ENCODE measurements at places on chromosomes 13 and 19.
A peak's percentile ranks its signal among the peaks of the same experiment; 100 is the strongest.

DNA sequence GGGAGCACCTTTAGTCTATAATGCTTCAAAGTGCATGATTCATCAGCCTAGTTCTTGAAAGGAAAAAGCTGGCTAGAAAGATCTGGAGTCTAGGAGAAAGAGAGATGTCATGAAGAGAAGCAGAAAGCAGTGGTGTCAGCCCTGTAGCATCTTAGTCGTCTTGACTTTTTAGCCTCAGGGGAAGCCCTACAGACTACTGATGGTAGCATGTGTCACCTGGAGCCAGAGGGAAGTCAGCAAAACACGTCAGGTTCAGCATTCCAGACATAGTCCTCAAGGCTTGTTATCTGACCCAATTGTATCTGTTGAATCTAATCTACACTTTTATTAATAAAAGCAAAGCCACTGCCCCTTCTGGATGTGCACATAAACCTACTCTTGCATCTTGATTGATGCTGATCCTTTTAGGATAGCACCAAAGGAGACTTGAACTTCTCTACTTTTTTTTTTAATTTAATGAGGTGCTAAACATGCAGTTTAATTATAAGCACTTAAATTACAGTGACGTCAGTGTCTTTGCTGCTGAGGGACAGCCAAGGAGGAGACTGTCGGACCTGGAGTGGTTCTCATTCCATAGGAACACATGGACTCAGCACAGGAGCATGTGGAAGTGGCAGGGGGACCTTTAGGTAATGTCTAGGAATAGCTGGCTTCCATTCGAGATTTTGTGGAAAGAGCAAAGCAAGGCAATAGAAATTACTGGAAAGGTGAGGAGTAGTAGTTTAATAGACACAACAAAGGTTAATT, 525.5 kb upstream of the SGCG start:
- no peak for DNase-seq

GRCh38 chr19:41219924-41220567, 1.0 kb downstream of the AXL start:
- DNase-seq = no peak

DNA sequence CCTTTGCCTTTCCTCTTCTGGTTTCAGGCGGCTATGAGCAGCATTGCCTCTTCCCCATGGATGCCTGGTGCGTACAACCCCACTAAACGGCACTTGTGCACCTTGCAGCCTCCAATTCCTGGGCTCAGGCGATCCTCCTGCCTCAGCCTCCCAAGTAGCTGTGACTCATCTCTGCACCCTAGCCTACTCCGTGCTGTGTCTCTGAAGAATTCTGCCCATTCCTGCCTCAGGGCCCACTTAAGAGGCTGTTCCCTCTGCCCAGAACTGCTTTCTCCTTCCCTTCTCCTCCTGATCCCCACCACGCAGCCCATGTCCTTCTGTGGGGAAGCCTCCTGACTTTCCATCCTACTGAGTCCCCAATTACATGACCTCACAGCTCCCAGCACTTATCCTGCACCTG, 142.2 kb upstream of the ZNF507 start:
- no peak for DNase-seq

GRCh38 chr13:113835461-113836270, 28.2 kb downstream of the GAS6 start:
- DNase-seq = no peak

- DNase-seq = peak; percentile 47
These were observed 829 bp downstream of the B3GLCT start for GRCh38 chr13:31200637-31200971.

- no peak for DNase-seq
These were observed 100.7 kb upstream of the RXFP2 start for GRCh38 chr13:31638577-31638976.

DNA sequence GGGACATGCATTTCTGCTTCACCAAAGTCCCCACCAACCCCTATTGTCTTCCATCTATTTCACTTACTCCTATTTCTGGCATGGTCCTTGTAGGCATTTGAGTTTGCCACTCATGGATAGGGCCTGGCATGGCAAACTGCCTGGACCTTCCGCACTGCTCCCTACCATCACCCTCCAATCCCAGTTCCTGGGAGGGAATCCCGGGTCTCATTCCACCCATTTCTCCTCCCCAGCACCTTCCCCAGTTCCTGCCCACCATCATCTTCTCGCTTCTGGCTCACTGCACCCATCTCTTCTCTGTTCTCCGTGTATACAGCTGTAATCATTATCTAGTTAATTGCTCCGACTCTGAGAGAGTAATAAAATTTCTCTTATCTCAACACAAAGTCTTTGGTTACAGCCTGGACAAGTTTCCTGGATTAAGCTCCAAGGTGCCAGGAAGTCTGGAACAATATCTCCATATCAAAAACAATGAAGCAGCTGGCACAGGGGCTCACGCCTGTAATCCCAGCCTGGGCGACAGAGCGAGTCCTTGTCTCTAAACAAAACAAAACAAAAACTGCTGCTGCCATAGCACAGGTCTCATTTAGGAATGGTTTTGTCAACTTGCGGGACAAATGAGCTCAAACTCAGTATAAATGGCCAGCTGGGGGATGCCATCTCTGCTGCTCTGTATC, 17.0 kb upstream of the COX7A1 start:
- no peak for DNase-seq

GRCh38 chr13:110812121-110812868, 98.8 kb downstream of the ING1 start:
- no peak for DNase-seq

DNA sequence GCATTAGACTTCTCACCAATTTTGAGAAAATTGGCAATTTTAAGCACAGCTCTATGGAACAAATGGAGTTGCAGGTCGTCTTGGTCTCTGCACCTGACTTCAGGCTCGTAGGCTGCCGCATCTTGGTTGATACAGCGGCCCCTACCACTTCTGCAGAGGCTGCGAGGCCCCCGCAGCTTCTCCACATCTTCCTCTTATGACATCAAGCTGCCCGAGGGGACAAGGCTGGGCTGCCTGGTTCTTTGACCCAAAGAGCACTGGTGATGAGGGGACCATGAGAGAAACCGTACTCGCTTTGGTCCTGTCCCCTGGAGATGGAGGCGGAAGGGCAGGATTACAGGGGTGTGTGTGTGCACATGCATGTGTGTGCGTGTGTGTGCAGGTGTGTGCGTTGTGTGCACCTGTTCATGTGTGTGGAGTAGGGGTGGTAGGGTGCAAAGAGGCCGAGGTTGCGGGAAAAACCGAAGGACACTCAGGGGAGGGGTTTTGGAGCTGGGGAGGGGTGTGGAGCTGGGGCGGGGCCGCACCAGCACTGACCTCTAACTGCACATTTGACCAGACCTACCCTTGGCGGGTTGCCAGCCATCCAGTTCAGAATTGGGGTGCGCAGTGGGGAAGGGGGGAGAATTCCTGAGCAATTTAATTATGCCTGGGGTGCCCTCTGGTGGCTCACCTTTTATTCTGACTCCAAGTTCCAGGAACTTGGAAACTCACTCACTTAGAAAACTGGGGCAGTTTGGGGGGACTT, 65.1 kb upstream of the ARHGEF7 start:
- no peak for DNase-seq

Measured in neural crest cell (in vitro differentiated cells).